Effector CD8-positive, alpha-beta T cell (primary cell): ENCODE measurements at places on chromosomes 2 and 18.

DNA sequence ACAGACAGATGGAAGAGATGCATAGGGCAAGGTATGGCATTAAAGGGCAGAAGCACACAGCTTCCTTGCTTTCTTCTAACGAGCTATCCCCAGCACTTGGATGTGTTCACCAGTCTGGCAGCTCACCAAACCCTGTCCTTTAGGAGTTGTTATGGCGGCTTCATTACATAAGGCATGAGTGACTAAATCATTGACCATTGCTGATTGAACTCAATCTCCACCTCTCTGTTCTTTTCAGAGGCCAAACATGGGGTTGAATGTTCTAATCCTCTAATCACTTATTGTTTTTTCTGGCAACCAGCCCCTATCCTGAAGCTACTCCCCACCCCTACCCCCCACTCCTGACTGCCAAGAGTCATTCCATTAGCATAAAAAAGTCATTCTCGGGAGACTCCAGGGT, 301.8 kb downstream of the XIRP2 start:
- no peak for DNase-seq

GRCh38 chr18:7221424-7222155, 9.3 kb upstream of the LRRC30 start:
- no peak for DNase-seq

DNA sequence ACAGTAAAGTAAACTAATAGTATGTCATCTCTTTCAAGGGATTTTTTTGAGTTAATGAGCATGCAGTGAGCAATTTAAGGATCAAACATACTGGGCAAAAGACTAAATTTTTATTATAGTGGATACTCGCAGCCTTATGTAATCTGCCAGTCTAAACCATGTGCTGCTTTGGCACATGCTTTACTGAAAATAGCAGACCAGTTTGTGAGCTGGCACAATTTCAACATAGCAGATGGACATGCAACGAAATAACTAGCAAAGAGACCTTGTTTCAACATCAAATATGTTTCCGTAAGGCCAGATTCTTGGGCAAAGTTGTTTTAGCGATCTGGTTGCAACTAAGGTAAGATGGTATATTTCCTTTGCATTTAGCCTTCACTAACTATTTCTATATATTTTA, 807.3 kb downstream of the NR4A2 start:
- no peak for DNase-seq

- DNase-seq = no peak
These were observed 119.3 kb downstream of the SPTBN1 start for GRCh38 chr2:54575379-54575888.

DNA sequence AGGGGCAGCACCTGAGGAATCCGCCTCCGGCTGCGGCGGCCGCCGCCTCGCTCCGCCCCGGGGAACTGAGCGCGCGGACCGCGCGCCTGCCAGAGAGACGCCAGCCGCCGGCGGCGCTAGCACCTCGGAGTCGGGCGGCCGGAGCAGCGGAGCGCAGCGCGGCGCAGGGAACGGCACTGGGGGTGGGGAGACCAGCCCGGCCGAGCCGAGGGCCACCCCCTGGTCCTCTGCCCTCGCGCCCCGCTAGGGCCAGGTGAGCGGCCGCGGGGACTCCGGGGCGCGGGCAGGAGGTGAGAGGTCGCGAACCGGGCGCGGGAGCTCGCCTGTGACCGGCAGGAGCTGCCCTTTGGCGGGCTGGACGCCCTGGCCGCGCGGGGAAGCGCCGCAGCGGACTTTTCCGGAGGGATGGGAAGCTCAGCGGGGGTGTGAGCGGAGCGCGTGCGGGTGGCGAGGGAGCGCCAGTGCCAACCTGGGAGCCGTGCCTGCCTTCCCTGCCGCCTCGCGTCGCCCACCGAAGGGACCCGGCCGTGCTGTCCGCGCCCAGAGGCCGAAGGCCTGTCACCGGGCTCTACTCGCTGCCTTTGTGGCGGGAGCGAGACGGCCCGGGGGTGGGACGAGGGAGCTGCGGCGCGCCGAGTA, at the start of gene GREB1L:
GREB1L (plus strand) TSS at position 92 of the 639 bp plus-strand sequence. CDS start 141,287 bp downstream, outside the sequence.
- DNase-seq = no peak

GRCh38 chr2:240995041-240996021, 3.1 kb upstream of the SNED1 start:
- DNase-seq = no peak

DNA sequence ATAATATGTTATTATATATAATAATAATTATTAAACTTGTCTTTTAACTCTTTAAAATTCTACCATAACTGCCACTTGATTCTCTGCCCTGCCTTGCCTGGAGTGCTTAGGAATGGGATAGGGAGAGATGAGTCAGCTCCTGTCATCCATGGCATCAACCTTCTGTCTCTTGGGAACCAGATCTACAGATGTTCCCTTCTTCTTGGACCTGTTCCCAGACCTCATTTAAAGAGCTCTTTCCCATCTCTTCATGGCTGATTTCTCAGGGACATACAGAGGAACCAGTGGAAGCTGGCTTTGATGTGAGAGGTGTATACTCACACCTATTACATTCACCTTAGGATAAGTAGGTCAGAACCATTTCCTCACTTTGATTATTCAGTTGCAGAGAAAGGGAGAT, 155.3 kb upstream of the MYO3B start:
- no peak for DNase-seq

- no peak for DNase-seq
These were observed 657.6 kb upstream of the SYT4 start for GRCh38 chr18:43934781-43935471.

GRCh38 chr18:39523281-39523680, 1957.7 kb upstream of the CELF4 start:
- DNase-seq = no peak

DNA sequence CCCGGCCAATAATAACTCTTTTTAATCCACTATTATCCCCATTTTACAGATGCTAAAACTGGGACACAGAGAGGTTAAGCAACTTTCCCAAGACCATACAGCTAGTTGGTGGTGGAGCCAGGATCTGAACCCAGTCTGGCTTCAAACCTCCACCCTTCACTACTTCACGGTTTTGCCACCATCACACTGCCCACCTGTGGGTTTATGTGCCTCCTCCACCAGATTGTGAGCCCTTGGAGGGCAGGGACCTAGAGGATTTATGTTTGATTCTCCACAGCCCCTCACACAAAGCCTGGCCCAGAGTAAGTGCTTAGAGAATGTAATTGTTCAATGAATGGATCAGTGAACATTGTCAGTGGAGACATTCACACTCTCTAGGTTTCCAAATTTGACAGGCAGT, 153.4 kb upstream of the MYCN start:
- no peak for DNase-seq
